Melanocyte of skin (primary cell): ENCODE measurements at places on chromosomes 1 and 21. TPM values are rescaled to one million over a fixed set of nuclear protein-coding genes. Genes with fewer than 3 reads are reported as not detected.

Gene OR2T2
- total RNA-seq: not detected in 2 replicates

Gene DLGAP3
- total RNA-seq: under 0.01 TPM in 1 of 2 replicates, not detected in the other

Gene RUNX3
- 12.4 and 17.1 TPM in 2 replicates for total RNA-seq

Gene TEX38
- not detected in 2 replicates for total RNA-seq

Gene SH3D21
- total RNA-seq: 6.2 and 22.5 TPM in 2 replicates

Gene OR2M3
- total RNA-seq: not detected in 2 replicates

Gene SZRD1
- total RNA-seq: 70.6 and 79.6 TPM in 2 replicates

Gene DUSP12
- 21.3 and 30.2 TPM in 2 replicates for total RNA-seq

Gene MIXL1
- under 0.01 and 0.33 TPM in 2 replicates for total RNA-seq

Gene PBX1
- total RNA-seq: 2.0 and 3.2 TPM in 2 replicates

Gene TGFBR3
- 27.2 and 56.0 TPM in 2 replicates for total RNA-seq

Gene CNTN2
- total RNA-seq: not detected in 2 replicates

Gene SEMA6C
- 0.62 and 0.67 TPM in 2 replicates for total RNA-seq

Gene TNFRSF9
- not detected in 2 replicates for total RNA-seq

Gene SYT14
- total RNA-seq: 27.3 and 48.0 TPM in 2 replicates

Gene FAM72A
- total RNA-seq: 8.6 and 9.5 TPM in 2 replicates

Gene PPCS
- total RNA-seq: 82.8 and 83.3 TPM in 2 replicates

Gene LRP8
- total RNA-seq: 32.3 and 89.4 TPM in 2 replicates

Gene GRHL3
- not detected in 2 replicates for total RNA-seq

Gene C21orf91
- 41.0 and 59.2 TPM in 2 replicates for total RNA-seq

Gene CELA3A
- total RNA-seq: not detected in 2 replicates

Gene S100A5
- not detected in 2 replicates for total RNA-seq

Gene PCSK9
- 1.7 and 2.2 TPM in 2 replicates for total RNA-seq
